ENCODE measurements at places on chromosomes 7 and 10.

GRCh38 chr7:68125168-68125567 is 1128.5 kb downstream of the TYW1 start:
- DNase-seq, result no peak

DNA sequence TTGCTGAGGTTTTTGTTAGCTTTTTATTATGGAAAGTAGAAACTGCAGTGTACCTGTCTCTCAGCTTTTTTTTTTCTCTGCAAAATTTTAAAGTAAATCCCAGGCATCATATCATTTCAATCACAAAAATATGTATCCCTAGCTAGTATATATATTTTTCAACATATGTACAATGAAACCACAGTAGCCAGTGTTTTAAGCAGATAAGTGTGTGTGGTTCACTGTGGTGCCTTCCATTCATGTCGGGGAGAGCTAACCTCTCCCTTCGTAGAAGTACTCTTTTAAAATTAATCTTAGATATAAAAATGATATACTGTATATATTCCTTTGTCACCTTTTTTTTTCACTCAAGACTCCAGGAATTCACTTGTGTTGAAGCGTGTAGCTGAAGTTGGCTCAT is 22.7 kb downstream of the CUL1 start:
- no peak for DNase-seq

DNA sequence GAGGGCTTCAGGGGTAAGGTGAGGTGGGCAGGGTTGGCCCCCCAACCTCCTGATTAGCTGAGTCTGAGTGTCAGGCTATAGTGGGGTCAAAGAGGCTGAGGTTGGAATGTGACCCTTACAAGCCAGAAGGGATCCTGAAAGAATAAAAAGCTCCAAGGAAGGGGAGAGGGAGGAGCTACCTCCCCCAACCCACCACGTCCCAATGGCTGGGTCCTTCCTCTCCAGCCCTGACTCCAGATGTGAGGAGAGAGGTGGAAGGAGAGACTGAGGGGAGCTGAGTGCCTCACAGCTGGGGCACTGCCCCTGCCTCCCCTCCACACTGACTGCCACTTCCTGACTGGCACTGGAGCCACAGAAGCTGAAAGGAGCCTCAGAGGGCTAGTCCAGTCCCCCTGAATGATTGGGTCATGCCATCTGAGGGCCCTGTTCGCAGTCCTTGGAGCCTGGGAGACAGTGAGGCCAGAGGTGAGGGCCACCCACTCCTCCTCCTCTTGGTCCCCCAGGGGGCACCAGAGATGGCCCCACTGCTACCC is 20.6 kb downstream of the IMPDH1 start:
- DNase-seq, result no peak

DNA sequence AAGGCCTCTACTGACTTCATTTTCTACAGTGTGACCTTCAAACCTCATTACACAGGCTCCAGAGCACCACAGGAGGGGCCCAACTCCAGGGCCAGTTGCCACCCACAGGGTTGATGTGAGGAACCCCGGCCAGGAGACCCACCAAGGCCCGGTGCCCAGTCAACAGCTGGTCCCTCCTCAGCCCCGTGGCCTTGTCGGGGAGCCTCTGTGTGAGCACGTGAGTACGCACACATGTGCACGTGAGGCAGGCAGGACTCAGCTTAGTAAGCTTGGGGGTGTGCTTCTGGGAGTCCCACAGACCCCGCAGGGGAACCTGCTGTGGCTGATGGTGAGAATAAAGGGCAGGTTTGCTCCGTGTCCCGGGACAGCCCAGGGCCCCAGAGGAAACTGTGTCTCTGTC is 104.5 kb downstream of the VIPR2 start:
- no peak for DNase-seq

DNA sequence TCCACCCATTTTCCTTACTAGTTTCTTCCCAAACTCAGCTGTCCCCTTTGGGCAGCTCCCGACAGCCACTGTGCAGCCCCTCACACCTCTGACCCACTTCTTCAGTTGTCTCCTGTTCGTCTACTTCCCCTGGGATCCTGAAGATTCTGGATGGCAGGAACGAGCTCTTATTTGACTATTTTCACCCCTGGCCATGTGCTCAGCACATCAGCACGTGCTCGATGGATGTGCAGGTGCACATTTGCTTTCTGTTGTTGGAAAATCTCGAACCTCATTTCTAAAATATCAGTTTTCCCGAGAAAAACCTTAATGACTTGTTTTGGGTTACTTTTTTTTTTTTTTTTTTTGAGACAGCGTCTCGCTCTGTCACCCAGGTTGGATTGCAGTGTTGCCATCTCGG is 31.8 kb upstream of the RBM33 start:
- no peak for DNase-seq
